ENCODE measurements at places on chromosomes 4 and X.
A peak's percentile ranks its signal among the peaks of the same experiment; 100 is the strongest.

- no peak for DNase-seq
Observed at GRCh38 chr4:89820010-89820409, 17.0 kb downstream of the SNCA start.

- DNase-seq: peak; percentile 23
Observed at GRCh38 chr4:164779811-164780216, 25.9 kb downstream of the SMIM31 start.

DNA sequence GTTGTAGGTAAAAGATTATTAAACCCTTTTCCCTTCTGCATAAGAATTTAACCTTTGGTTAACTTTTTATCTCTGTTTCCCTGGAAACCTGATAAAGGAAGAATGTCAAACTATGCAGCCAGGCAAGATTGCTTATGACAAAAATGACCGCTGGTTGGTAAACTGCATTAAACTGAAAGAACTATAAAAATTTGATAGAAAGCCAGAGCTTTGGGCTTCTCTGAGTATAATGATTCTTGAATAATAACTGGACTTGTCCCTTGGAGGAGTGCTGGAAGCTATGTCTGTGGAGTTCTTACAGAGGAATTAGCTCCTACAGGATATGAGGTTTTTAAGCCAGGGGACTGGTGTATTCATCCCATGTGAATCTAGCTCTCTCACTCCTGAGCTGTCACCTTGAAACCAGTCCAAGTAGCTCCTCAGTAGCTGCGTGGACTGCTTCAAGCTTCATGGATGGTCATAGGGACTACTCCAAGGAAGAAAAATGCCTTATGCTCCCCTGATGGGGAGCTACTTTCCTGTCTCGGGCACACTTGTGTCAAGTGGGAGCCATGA, 52.0 kb downstream of the RASL11B start:
- DNase-seq: no peak

- DNase-seq: no peak
Observed at GRCh38 chrX:47226531-47227333, 6.1 kb upstream of the USP11 start.

GRCh38 chr4:87108142-87108546, 112.3 kb downstream of the KLHL8 start:
- no peak for DNase-seq

DNA sequence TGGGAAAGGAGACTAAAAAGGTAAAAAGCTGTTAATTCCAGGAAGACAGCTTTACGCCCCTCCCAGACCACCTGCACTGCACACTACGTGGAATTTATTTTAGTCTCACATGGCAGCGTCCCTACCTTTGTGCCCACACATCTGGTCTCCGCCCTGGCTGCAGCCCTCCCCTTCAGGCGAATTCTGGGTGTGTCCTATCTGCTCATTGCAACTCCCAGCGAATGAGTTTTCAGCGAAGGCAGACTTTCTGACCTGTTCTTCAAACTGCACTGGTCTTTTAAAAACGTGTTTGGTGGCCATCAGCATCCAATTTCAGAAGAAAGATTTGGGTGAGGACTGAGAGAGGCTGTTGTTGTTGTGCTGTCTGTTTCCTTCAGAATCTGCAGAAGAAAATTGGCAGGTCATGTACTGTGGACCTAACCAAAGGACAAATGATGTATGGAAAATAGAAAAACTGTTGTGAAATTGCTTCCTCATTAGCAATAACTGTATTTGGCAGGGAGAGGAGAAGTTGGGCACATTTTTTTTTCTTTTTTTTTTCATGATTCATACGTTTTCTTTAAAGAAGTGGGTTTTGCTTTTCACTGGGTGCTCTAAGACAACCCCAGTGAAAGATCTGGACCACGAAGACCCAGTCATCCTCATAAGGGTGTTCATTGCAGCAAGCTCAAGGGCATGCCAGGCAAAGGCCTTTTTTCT, 4.2 kb downstream of the TLR8 start:
- DNase-seq: no peak

DNA sequence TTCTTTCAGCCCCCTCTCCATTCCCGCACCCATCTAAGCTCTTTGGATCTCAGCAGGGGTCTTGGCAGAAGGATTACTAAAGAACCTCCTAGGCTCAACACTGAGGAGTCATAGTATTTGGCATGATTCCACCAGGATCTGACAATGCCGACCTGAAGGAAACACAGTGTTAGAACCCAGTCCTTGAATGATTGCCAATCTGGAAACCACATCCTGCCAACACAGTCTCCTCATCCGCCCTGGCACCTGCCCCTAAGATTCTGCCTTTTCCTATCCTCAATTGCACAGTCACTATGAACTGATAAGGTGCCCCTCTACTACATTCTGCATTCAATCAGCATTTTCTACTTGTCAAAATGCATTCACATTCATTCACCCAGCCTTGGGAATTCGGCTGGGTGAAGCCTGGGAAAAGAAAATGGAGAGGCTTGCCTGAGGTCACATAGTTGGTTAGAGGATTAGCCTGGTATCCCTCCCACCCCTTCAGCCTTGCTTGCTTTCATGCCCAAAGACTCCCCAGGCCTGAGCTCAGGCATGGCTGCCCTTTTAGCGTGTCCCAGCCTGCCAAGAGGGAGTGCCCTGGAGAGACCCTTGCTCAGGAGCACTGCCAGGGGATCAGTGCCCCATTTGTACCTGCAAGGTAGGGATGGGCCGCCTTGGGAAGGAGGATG, 2.2 kb upstream of the CLDN2 start:
- no peak for DNase-seq

- DNase-seq: no peak
Observed at GRCh38 chrX:129823522-129823921, 20.2 kb downstream of the ZDHHC9 start.

- DNase-seq: no peak
Observed at GRCh38 chr4:78878031-78878430, 61.2 kb downstream of the PAQR3 start.

- peak; percentile 25 for DNase-seq
Observed at GRCh38 chr4:27048429-27049238, 188.0 kb downstream of the STIM2 start.

DNA sequence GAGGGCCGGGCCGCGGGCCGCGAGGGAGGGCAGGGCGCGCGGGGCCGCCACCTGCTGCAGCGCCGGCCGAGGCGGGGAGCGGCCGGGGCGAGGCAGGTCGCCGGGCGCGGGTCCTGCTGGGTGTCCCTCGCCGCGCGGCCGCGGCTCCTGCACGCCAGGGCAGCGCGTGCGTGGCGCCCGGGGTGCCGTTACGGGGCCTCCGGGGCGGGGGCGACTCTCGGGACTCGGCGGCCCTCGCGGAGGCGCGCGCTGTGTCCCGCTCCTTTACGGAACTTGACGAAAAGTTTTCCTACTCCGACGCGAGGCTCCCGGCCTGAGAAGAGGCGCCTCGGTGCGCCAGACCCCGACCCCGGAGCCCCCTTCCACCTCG, 329 bp downstream of the TBC1D14 start:
- DNase-seq: peak; percentile 47

DNA sequence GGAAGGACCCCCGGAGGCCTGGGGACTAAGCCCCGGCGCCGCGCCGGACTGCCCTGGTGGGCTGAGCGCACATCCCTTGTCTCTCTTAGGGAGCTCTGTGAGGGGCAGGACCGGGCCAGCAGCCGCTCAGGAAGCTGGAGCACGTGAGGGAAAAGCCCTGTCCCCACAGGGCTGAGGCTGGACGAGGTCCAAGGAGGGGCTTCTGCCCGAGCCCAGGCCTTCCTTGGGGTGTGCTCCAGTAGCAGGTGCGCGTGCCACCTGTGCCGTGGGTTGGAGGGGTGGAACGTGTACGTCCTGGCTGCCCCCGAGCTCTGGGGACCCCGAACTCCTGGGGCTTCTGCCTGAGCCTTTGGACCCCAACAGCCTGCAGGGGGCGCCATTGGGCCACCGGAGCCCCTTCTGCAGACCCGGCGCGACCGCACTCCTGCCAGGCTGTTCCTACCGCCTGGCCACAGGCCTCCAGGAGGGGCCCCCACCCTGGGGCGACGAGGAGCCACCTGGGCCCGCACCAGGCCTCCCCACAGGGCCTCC, 27.2 kb downstream of the TACC3 start:
- DNase-seq: peak; percentile 98

- DNase-seq: no peak
Observed at GRCh38 chr4:171588051-171588545, 225.1 kb upstream of the GALNTL6 start.

DNA sequence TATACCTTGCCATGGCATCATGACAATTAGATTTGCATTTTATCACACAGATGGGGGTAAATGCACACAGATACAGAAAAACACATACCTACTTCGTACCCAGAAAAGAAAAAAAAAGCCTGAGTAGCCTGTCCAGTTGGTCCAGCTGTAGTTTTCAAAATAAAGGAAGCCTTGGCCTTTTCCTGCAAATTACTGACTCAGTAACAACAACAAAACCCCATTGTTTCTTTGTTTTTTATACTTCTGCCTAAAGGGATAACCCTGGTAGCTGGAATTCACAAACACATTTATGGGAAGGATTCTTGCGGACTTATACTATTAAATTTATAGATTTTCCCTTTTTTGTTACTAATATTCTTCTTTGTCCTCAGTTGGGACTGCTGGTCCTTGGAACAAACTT, 156.4 kb upstream of the PCDH10 start:
- no peak for DNase-seq

- no peak for DNase-seq
Observed at GRCh38 chr4:54433686-54434085, 204.6 kb downstream of the PDGFRA start.

- no peak for DNase-seq
Observed at GRCh38 chrX:70033348-70034051, 16.2 kb downstream of the AWAT2 start.

GRCh38 chr4:7394681-7395451, 39.9 kb downstream of the PSAPL1 start:
- DNase-seq: no peak

DNA sequence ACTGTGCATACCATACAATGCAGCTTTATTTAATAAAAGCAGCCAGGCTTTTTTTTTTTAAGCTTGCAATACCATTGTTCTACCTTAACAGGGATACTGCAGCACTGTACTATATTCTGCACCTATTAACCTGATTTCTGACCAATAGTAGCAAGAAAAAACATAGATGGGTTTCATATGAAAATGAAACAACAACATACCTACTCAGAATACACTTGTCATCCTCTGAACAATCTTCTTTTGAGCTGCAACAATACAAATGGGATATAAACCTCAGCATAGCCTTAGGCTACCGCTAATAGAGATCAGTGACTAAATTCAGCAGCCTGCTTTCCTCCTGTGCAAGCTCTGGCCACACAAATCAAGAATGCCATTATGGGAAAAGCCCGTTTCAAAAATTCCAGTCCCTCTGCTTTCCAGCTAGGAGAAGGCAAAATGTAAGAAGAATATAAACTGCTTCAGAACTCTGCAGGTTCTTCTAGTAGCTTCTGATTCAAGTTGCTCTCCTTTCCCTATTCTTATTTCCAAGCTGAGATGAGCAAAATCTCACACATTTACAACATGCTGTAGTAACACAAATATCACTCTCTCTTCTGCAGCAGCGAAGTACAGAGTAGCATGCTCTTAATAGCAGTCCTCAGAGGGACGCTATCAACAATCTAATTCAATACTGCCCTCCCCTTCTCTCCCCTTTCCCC, 143.4 kb downstream of the KLHL13 start:
- DNase-seq: no peak

- no peak for DNase-seq
Observed at GRCh38 chr4:101328063-101328602, 19.2 kb downstream of the PPP3CA start.

DNA sequence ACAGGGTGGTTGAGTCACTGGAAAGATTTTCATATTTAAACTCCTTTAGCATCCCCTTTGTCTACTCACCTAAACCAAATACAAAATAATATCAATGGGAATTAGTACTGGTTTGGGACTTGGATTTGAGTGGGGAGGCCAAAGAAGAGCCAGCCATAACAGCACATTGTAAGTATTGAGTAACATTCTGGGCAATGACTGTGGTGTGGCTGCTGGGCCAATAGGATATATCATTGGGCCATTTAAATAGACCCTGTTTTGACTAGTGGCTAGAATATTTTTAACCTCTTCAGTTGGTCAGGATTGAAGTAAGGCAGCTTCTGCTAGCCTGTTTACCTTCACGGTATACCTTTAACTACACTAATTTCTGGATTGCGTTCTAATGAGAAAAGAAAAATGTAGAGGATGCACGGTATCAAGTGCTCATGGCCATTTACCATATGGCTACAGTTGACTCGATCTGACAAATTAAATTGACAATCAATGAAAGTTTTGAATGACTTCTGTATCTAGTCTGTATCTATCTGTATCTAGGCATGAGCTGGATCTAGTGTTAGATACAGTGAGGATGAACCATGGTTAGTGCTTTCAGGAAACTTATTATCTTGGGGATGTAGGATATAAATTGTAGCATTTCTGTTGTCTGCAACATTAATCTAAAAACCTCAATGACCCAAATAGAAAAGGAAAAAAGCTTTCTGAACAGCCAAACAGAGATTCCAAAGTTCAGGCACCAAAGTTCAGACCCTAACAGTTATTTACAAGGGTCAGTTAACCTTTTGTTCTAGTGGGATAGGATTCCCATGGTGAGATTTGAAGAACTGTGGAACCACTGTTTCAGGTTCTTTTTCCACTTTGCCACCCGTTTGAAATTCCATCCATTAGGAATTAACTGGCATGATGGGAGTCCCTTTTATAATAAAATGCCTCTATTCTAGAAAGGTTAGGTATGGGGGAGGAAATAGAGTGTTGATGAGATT, 6.8 kb upstream of the ALB start:
- DNase-seq: no peak

GRCh38 chr4:1231637-1232360, 17.1 kb downstream of the CTBP1 start:
- DNase-seq: no peak

- DNase-seq: no peak
Observed at GRCh38 chrX:31590581-31591114, 518.8 kb upstream of the FTHL17 start.

DNA sequence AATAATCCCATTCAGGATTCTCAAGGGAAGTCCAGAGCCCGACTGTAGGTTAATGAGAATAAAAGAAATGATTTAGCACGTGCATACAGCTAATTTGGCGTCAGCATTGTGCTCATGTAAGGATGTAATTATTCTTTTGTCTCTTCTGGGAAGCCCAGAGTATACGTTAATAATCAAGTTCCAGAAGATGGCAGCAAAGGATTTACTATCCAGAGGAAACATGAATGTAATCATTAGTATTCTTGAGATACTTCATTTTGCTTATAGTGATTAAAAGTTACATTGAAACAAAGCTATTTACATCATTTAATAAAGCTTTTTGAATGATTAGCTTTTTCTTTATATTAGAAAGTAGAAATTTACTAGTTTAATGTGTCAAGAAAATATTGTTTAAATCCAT, 27.1 kb upstream of the MAP9 start:
- DNase-seq: no peak

- no peak for DNase-seq
Observed at GRCh38 chr4:168796362-168797106, 213.5 kb downstream of the CBR4 start.

Measured in GM19239 (cell line).